Progenitor cell of endocrine pancreas (in vitro differentiated cells): ENCODE measurements at places on chromosomes 5 and 9. TPM values are rescaled to one million over a fixed set of nuclear protein-coding genes. Genes with fewer than 3 reads are reported as not detected.

- no peak for DNase-seq
Observed at GRCh38 chr5:55051357-55051756, 27.3 kb downstream of the GZMK start.

MARVELD2 gene
- 67.0 and 71.6 TPM in 2 replicates for total RNA-seq

DNA sequence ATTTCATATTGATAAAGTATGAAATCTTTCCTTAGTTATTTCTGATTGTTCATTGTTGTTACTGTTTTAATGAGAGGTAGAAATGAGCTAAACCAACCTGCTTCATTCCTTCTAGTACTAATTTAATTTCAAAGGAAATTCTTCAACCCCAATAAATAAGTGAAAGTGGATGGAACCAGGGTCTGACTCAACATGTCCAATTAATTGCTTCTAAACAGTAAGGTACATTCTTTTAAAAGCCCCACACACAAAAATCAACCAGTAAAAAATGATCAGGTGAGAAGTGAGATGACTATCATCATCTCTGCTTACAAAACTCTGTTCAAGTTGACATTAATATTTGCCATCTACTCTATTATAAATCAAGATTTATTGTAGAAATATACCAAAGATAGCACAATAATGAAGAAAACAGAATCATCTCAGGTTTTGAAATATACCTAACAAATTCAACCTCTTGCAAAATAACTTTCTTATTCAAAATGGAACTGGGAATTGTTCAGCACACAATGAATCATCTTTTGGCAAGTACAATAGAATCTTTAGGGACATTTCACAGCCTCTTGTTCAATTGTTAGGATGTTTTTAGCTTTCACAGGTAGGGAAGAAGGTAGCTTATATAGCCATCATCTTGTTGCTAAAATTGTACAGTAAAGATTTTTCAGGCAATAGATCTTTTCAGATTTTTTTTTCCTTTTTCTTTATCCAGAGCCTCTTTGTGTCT is 114.5 kb downstream of the RPS23 start:
- no peak for DNase-seq

DNA sequence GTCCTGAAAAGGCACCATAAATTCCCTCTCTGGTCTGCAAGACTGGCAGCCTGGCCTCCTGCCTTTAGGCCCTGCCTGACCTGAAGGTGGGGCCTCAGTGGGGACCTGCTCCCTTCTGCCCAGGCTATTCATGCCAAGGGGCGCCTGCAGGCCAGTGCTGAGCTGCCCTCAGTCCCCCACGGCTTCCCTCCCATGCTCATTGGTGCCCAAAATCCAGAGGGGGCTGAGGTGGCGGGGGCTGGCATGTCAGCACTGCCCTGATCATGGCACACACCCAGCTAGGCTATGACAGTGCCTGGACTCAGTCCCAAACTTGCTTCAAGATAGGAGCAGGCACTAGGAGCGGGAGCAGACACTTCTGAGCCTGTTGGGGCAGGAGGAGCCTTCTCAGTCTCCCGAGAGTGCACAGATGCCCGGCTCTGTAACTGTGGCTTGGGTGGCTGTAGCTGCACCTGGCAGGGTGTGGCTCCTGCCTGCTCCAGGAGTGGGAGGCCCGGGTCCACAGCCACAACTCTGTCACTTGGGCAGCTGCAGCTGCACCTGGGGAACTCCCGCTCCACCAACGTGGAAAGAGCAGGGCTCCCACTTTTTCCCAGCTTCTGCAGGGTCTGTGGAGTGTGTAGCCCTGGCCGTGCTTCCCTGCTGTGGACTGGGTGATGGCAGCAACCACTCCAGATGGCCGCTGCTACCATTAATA is 49.0 kb downstream of the NDUFAF2 start:
- DNase-seq, result no peak

DNA sequence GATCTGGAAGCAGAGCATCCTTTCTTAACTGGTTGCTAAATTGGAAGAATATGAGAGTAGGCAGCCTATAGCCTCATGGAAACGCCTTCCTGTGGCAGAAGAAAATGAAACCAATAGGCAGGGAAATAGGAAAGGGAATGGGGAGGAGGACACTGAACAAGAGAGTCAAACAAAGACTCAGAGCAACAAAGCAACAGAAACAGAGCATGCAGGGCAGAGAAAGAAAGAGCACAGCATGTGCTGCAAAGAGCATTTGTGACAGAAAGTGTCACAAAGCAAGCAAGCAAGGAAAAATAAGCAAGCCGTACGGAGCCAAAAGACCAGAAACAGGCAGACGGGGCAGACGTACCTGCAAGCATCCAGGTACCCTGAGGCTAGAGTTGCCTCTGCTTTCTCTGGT is 123.1 kb downstream of the RAPGEF6 start:
- no peak for DNase-seq

GRCh38 chr5:19977099-19977498 is 10.9 kb downstream of the CDH18 start:
- DNase-seq, result no peak

ETF1 gene
- total RNA-seq, result 73.1 and 77.6 TPM in 2 replicates

NIPAL4 gene
- not detected in 2 replicates for total RNA-seq

WDR41 gene
- 56.3 and 58.4 TPM in 2 replicates for total RNA-seq

GRCh38 chr9:95813923-95814322 is 61.6 kb upstream of the ERCC6L2 start:
- DNase-seq, result no peak

DNA sequence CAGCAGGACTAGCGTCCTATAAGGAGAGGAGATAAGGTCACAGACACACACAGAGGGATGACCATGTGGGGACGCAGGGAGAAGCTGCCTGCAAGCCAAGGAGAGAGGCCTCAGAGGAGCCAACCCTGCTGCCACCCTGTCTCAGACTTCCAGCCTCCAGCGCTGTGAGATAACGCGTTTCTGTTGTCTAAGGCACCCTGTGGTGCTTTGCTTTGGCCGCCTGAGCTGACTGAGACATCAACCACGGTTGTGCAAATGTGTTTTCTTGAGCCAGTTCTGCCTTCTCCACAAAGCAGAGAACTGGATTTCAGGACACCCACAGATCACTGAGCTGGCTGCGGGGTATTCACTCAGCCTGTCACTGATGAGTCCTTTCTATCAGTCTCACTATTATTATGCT is 149.1 kb downstream of the NXNL2 start:
- DNase-seq, result no peak

DNA sequence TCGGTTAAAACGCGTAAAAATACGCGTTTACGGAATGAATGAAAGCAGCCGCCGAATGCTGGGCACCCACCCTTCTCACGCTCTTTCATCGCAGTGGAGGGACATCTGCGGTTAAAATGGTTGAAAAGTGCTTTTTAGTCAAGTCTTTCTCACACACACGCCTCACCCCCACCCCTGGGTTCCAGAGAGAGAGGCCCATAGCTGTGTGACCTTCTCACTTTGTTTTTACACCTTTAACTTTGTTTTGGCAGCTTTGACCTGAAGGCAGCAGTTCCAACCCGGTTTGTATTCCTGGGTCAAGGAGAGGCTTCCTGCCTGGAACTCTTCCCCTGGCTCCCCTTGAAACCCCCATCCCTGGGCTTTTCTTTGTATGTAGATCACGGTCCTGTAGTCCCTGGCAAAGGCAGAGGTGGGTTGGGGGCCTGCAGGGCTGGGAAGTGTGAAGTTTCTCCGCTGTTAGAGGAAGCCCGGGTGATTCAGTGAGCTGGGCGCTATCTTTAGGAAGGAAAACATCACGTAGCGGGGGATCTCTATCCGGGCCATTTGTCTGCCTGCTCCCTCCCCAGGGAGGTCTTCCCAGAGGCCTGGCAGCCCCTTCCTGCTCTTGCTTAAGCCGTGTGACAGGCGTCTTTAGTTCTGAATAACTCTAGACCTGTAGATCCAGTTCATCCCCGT is 29.6 kb downstream of the SPRY4 start:
- DNase-seq, result no peak

PGM5 gene
- total RNA-seq, result 3.6 and 3.9 TPM in 2 replicates

GRCh38 chr9:135110416-135110815 is 22.9 kb downstream of the OLFM1 start:
- no peak for DNase-seq

DNA sequence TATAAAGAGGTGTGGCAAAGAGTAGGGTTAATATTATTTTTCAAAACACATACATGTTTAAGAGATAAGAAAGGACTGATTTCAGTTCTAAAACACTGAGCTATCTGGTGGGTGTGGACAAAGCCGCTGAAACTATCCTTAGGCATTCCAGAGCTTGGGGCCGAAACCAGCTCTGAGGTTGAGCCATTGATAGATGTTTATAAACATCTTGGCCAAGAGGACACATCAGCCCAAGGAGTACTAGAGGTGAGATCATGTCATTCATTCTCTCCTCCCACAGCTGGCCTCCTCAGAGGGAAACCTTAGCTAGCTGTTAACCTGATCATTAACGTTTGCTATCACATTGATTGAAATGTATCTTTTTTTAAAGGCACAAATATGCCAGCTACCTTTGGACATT is 89.9 kb downstream of the NLN start:
- no peak for DNase-seq

DNA sequence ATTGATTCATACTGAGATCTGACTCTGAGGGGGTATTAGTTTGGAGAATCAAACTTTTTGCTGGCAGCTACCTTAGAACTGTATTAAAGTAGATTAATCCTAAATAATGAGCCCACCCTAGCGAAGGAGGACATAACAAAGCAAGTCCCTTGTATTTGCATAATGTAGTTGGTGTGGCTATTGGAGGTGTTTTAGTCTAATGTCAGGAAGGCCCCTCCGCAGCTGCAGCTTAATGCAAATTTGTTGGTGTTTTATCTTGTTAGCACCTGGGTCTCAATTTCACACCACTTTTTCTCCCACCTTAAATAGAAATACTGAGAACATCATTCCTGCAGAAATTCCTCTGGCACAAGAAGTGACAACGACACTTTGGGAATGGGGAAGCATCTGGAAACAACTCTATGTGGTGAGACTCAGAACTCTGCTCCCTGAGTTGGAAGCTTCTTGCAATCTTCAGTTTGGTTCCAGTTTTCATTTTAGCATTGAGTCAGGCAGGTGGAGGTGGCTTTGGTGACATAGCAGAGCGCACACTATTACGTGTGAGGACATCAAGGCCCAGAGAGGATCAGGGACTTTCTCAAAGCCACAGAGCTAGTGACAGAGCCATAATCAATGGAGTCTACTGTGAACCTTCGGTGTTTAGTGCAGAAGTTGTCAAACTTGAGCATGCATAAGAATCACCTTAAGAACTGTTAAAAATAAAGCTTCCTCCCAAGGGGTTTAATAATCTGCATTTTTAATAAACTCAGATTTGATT is 33.9 kb downstream of the DOCK2 start:
- no peak for DNase-seq

DNA sequence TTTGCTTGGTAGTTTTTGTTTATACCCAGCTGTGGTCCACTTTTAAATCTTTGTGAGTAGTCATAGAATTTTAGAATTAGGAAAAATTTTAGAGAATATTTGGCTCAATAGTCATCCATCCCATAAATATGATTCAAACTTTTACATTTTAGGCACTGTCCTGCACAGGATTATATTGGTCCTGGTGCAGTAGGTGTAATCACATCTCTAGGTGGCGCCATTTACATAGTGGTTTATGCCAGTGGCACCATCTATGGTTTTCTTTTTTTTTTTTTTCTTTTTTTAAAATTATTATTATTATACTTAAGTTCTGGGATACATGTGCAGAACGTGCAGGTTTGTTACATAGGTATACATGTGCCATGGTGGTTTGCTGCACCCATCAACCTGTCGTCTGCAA is 260.7 kb upstream of the KCNN2 start:
- DNase-seq, result no peak

ITK gene
- not detected in 2 replicates for total RNA-seq

C9 gene
- not detected in 2 replicates for total RNA-seq

IL3 gene
- total RNA-seq, result not detected in 2 replicates

DNA sequence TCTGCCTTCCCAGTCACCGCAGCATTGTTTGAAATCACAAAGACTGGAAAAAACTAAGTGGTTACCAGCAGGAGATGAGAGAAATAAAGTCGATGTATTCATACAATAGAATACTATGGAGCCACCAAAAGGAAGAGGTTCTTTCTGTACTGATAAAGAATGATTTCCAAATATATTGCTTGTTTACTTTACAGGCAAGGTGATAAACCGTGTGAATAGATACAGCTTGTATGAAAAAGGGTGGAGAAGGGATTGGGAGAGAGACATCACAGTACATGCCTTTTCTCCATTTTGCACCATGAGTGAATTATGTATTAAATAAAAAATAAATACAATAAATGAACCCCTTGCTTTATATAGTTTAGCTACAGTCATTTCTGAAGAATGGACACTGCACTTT is 91.7 kb downstream of the RFK start:
- no peak for DNase-seq

- DNase-seq, result no peak
Observed at GRCh38 chr5:176816791-176817347, 6.5 kb downstream of the UNC5A start.

- DNase-seq, result no peak
Observed at GRCh38 chr9:127524373-127524772, 73.1 kb downstream of the LRSAM1 start.

BTNL8 gene
- not detected in 2 replicates for total RNA-seq

DNA sequence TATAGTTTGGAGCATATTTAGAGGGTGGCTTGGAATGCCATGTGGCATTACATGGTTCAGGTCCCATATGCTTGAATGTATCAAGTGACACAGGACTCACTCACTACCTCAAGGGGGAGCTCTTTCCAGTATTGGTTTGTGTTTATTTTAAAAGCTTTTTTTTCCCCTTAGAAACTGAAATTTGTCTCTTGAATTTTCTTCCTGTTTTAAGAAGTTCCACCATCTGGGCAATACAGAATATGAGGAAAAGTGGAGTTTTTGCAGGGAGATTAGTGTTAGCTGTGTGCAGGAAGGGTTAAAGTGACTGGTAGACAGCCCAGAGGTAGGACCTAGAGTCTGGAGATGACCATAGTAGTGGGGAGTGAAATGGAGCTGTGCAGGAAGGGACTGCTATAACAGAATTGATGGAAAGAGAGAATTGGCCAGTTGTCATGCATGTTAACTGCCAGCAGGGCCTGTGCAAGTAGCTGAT is 36.6 kb downstream of the CTNNA1 start:
- no peak for DNase-seq

GPX3 gene
- total RNA-seq, result 28.2 and 34.1 TPM in 2 replicates

DNAJC18 gene
- 23.1 and 23.3 TPM in 2 replicates for total RNA-seq

FGF18 gene
- 2.3 and 2.6 TPM in 2 replicates for total RNA-seq

TNFSF8 gene
- not detected in 2 replicates for total RNA-seq

DNA sequence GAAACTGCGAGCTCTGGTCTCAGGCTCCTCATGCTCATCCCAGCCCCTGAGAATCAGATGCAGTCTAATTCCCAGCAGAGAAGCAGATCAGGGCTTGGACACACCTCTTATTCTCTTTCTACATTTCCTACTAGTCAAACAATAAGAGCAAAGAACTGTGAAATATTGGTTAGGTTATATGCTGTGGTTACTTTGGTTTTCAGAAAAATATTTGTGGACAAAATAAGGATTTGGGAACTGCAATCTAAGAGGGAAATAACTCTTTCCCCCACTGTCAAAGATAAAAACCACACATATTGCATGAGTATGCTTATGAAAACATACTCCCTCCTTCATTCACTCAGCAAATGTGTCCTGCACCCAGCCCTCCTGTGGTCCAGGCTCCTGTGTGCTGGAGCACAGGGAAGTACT is 164.5 kb upstream of the S1PR3 start:
- DNase-seq, result no peak

ZFP37 gene
- 7.9 and 8.7 TPM in 2 replicates for total RNA-seq
